Caudate nucleus (tissue), 63 donors: ENCODE measurements at places on chromosomes 6 and 20.

DNA sequence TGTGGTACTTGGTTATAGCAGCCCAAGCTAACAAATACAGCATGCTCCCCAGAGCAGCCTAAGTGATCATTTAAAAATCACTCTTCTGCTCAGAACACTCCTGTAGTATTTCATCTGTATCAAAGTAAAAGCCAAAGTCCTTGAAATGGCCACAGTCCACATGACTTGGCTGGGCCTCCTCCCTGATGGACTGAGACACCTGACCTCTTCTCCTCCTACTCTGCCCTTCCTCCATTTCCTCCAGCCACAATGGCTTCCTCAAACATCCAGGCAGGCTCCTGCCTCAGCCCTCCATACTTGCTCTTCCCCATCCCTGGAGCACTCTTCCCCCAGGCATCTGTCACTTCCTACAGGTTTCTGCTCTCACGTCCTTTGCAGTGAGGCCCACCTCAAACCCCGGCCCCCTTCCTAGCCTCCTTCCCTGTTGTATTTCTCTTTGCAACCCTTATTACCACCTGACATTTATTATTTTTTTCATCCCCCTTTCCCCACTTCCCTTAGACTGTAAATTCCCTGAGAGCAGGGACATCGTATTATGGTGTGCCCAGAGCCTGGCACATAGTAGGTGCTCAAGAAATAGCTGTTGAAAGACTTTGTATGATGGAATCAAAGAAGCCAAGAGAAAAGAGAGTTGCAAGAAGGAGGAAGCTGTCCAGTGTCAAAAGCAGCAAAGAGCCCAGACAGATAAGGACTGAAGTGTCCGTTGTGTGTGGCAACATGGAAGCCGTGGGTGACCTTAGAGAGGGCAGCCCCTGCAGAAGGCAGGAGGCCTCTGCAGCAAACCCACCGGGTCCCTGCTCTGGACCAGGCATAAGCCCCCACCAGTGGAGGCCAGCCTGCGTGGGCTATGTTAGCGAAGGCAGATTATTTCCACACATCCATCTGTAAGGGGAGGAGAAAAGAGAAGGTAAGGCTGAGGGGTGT lies 87.5 kb downstream of the TRERF1 start:
- no peak for DNase-seq

- DNase-seq: peak; percentile 68
Measured at GRCh38 chr6:136306466-136306865, 16.8 kb upstream of the BCLAF1 start.

- DNase-seq: no peak
Measured at GRCh38 chr20:53080969-53081871, 109.1 kb downstream of the TSHZ2 start.

- no peak for DNase-seq
Measured at GRCh38 chr20:63097336-63097831, 90.6 kb upstream of the BHLHE23 start.

DNA sequence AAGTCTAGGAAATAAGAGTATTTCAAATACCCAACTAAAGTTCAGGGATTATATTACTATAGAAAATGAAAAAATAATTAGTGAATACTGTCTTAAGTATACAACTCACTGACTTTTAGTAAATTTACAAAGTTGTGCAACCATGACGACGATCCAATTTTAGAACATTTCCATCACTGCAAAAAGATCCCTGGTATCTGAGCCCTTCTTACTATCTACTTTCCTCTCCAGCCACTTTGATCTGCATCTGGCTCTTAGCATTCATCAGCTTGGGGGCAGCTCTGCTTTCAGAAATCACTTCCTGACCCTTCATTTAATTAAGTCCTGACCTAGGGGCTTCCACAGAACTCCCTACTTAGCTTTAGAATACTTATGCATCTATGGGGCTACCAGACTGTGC lies 38.2 kb upstream of the RBL1 start:
- DNase-seq: no peak

GRCh38 chr6:12150812-12151432 lies 138.8 kb downstream of the HIVEP1 start:
- DNase-seq: peak; percentile 11

GRCh38 chr6:55869674-55870073 lies 5.7 kb downstream of the BMP5 start:
- DNase-seq: no peak

DNA sequence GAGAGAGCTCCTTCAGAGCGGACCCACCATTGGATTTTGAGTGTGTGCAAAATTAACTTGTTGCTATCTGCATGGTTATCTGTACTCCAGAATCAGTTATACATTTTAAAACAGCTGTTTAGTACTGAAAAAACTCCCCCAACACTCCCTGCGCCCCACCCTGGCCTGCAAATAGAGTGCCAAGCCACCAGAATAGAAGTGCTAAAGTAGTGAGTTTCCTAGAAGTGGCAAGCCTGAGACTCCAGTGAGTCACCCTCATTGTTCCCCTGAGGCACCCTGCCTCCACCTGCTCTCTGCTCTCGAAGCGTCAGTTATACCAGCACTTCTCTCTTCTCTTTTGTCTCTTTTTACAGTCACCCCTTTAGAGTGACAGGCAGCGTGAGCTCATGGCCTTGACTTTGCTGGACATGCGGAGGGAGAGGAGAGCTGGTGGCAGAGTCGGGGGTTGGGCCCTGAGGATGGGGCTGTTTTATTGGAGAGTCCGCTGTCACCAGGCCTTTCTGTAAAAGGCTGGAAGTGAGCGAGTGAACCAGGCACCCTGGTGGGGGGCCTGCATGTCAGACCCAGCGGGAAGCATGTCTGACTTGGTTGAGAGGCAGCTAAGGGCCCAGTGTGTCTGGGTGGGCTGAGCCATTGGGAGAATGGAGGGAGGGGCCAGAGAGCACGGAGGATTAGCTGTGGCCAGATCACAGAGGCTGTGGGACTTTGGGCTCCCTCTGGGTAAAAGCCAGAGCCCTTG lies 10.4 kb downstream of the IGF2R start:
- peak; percentile 29 for DNase-seq

GRCh38 chr6:14639983-14640599 lies 522.5 kb downstream of the CD83 start:
- no peak for DNase-seq

DNA sequence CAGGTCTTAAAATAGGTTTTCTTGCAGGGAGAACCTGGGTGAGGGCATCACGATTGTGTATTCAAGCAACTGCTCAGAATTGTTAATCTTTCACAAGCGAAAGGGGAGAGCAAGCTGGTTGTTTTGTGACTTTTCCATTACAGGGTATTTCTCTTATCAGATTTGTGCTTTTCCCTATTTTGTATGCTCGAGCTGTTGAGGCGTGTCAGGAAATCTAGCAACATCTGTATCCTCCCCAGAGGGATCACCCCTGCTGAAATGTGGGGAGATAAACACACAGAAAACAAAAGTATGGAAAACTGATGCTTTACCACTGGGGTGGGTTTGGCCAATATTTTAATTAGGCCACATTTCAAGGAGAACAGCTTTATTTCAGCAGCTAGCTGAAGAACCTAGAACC lies 187.0 kb downstream of the DTNBP1 start:
- DNase-seq: no peak

- DNase-seq: no peak
Measured at GRCh38 chr6:112044196-112044595, 9.7 kb upstream of the CCN6 start.

GRCh38 chr6:47069156-47069555 lies 27.0 kb upstream of the ADGRF1 start:
- no peak for DNase-seq

- DNase-seq: no peak
Measured at GRCh38 chr6:78770765-78771164, 96.6 kb upstream of the IRAK1BP1 start.

DNA sequence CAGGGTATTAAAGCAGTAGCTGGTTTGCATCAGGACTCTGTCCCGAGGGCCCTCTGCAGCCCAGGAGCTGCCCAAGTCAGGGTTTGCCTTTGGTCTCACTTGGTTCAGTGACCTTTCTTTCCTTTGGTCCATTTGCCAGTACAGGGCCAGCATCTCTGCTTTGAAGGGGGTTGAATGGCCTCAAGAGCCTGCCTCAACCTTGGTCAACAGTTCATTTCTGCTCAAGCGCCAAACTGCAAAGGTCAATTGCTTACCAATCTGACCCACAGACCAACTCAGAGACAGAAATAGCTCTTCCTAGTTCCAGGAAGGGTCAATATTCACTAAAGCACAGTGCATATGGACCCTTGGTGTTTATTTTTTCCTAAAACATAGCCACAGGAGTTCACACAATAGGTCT lies 19.4 kb downstream of the VIP start:
- no peak for DNase-seq

DNA sequence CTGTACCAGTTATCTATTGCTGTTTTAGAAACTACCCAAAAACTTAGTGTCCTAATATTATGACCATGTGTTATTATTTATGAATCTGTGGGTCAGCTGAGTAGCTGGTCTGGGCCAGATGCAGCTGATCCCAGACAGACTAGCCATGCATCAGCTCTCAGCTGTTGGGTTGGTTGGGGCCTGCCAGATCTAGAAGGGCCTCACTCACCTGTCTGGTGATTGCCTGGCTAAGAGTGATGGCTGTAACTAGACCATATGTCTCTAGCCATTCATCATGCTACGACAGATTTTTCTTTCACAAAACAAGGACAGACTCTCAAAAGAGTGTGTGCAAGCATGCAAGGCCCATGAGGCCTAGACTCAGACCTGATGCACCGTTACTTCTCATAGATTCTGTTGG lies 403.2 kb downstream of the SAMD5 start:
- no peak for DNase-seq

DNA sequence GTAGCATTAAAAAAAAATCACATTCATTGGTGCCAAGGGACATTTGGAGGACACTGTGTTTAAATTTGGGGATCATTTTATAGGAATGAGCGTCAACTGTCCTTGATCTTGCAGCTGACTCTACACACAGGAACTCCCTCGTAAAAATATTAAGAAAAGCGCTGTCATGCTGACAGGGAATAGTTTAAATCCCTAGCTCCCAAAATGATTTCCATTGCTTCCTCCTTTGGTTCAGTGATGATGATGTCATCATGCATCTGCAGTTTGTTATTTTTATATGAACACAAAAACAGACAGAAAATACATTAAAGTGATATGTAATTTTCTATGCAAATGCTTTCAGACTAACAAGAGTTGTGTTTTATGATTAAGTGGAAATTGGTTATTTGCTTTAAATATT lies 275.6 kb downstream of the BTBD9 start:
- DNase-seq: no peak

DNA sequence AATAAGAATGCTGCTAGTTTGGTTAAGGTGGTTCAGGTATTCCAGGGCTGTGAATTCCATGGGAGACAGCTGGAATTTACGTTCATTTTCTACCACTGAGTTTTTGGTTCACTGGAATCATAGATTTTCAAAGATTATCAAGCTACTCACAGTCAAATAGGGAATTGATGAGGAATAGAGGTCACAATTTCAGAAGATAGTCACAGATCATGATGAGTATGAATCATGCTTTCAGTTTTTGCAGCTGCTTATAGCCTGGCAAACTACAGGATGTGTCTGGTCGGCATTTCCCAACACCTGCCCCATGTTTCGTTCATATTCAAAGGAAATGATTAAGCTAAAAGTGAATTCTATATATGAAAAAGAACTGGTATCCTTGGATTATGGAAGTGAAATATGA lies 58.7 kb downstream of the BCKDHB start:
- no peak for DNase-seq

- no peak for DNase-seq
Measured at GRCh38 chr6:119044255-119044654, 34.2 kb downstream of the FAM184A start.

DNA sequence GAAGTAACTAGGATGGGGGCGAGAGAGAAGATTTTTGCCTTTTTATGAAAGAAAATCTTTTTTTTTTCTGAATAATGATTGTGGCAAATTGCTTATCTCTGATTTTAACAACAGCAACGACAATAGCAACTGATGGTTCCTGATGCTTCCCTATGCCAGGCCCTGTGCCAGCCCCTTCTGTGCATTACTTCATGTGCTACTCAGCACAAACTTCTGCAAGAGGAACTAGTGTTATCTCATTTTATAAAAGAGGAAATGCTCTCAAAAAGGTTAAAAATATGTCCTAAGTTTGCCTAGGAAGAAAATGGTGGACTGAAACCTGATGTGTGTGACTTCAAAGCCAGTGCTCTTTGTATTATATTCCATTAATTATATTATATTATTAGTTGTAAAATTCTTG lies 74.0 kb upstream of the RALGAPA2 start:
- DNase-seq: no peak

DNA sequence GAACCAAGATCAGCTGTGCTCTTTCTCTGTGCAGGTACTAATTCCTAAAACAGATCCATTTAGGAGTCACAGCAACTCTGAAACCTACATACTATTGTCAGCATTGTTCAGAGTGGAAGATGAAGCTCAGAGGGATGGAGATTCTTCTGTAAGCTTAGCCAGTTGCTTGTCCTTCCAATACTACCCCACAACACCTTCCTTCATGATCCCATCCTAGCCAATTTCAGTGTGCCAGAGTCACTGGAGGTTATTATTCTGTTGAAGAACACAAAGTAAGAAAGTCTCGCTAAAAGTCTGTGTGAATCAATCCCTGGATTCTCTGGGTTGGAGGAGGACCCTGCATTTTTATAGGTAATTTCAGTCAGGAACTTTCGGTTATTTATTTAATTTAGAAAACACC lies 2.3 kb downstream of the POPDC3 start:
- no peak for DNase-seq

DNA sequence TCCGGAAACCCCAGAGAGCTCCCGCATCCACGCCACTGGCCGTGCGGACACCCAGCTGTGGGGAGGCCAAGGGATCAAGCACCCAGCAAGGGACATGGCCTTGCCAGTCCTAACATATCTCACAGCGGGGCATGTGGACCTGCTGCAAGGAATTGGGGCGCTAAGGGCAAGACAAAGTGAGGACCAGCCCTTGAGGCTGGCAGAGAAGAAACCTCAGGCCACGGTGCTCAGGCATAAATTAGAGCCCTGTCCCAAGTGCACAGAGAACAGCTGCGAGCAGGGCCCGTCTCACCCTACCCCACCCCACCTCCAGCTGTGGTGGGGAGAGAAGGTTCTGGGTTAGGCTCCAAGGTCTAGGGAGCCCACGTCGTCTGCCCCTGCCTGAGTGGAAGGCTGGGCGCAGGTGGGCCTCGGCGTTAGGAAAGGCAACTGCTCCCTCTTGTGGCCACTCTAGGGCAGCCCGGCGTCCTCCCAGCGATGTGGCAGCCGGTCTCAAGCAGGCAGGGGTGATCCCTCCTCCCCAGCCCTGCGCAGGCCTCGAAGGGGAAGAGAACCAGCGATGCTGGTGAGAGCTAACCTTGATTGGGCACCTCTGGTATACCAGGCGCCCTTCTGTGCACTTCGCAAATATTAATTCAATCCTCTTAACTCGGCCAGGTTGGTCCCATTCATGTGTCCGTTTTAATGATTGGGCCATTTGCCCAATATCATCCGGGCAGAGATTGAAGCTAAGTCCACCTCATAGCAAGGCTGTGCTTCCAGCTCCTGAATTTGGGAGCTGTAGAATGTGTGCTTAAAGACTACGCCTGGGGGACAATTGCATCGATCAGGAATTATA lies 235.8 kb downstream of the NFATC2 start:
- peak; percentile 74 for DNase-seq
